ENCODE measurements at places on chromosomes 2 and 18.

DNA sequence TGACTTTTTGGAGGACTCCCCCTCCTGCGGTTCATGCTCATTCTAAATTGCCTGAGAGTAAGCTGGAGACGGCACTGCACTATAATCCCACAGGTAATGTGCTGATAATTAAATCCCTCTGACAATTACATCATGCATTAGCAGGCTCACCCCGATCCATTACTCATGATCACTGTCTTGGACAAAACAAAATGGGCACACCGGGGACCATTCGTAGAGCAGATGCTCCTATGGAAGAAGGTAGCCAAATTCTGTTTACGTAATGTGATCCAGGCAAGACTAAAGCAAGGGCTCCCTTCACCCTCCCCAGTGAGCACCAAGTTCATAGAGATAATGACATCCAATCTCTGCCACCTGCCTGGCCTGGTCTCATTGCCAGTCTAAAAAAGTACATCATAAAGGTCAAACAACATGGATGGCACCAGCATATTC lies 657.1 kb upstream of the SOX11 start:
- no peaks in the 10 kb centered on the region for H3K4me1 ChIP-seq
- no peak overlapping the region for H3K27ac ChIP-seq
- H3K36me3 ChIP-seq, result no peaks in the 10 kb centered on the region
- H3K27me3 ChIP-seq, result no peaks in the 10 kb centered on the region

DNA sequence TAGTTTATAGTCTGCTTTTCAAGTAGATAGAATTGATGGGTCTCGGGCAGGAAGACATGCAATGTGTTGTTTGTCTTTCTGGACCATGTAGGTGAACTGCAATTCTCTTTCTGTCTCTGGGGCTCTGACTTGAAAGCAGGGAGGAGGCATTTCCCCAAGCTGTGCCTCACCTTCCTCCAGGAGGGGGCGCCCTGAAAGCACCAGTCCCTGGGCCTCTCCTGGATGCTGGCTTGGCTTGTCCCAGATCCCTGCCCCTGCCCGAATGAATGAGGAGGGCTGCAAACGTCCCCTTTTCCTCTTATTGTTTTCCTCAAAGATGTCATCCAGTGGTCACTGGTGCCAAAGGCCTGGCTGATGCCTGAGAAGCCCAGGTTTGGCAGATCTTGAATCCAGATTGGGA lies 270.6 kb downstream of the CELF4 start:
- no peak overlapping the region for H3K4me3 ChIP-seq
- H3K27ac ChIP-seq, result no peak overlapping the region
- H3K4me1 ChIP-seq, result no peaks in the 10 kb centered on the region
- no peaks in the 10 kb centered on the region for H3K27me3 ChIP-seq
- H3K36me3 ChIP-seq, result no peaks in the 10 kb centered on the region
- peak; percentile 22 for DNase-seq

DNA sequence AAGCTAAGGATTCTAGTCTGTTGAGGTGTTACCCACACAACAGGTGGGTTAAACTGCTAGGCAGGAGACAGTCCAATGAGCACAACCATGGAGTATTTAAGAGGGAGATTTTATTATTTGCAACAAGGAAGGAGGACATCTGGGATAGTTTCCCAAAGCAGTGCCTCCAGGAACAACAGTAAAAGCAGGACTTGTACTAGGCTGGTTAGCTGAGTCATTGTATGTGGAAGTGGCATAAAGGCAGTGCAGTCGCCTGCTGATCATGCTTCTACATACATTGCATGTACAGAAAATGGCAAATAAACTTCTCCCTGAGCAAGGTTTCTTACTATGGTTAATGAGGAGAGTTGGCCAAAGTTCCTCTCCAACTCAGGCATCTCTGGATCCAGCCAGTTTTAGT lies 46.1 kb upstream of the CYTIP start:
- no peaks in the 10 kb centered on the region for H3K4me1 ChIP-seq
- no peaks in the 10 kb centered on the region for H3K36me3 ChIP-seq
- H3K27me3 ChIP-seq, result no peaks in the 10 kb centered on the region
- no peak overlapping the region for H3K27ac ChIP-seq
- no peak for DNase-seq

DNA sequence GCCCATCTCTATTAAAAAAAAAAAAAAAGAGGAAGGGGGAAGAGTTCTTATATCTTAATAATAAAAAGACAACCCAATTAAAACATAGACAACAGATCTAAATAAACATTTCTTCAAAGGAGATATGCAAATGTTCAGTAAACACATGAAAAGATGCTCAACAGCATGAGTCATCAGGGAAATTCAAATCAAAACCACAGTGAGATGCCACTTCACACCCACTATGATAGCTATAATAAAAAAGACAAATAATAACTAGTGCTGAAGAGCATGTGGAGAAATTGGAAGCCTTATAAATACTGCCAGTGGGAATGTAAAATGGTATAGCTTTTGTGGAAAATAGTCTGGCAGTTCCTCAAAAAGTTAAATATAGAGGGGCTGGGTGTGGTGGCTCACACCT lies 61.5 kb upstream of the CYP20A1 start:
- DNase-seq, result no peak
- H3K4me3 ChIP-seq, result no peak overlapping the region
- no peaks in the 10 kb centered on the region for H3K27me3 ChIP-seq

GRCh38 chr2:117523267-117523666 lies 291.2 kb upstream of the DDX18 start:
- H3K27ac ChIP-seq, result no peak overlapping the region
- peak; percentile 46 for DNase-seq
- H3K4me3 ChIP-seq, result no peak overlapping the region
- H3K36me3 ChIP-seq, result no peaks in the 10 kb centered on the region
- no peaks in the 10 kb centered on the region for H3K27me3 ChIP-seq

- no peak overlapping the region for H3K4me3 ChIP-seq
- DNase-seq, result no peak
- H3K36me3 ChIP-seq, result no peaks in the 10 kb centered on the region
- H3K27ac ChIP-seq, result no peak overlapping the region
- no peaks in the 10 kb centered on the region for H3K27me3 ChIP-seq
These were observed 14.3 kb upstream of the ITGA6 start for GRCh38 chr2:172412984-172413492.

DNA sequence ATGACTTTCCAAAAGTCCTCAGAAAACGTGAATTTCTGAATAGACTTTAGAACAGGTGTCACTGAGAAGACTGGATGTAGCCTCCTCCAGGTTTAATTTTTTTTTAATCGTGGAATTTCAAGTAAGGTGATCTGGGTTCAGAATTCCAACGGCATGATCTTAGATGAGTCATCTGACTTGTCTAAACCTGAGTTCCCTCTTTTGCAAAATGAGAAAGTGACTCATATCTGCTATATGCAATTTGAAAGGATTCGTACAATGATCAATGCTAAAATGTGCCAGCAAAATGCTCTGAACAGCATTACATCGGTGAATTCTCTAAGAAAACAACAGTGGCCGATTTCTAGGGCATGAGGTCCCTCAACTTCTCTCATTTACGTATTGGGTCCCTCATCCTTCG lies 69.1 kb upstream of the ZNF516 start:
- H3K4me3 ChIP-seq, result no peak overlapping the region
- H3K36me3 ChIP-seq, result no peaks in the 10 kb centered on the region
- no peaks in the 10 kb centered on the region for H3K27me3 ChIP-seq

DNA sequence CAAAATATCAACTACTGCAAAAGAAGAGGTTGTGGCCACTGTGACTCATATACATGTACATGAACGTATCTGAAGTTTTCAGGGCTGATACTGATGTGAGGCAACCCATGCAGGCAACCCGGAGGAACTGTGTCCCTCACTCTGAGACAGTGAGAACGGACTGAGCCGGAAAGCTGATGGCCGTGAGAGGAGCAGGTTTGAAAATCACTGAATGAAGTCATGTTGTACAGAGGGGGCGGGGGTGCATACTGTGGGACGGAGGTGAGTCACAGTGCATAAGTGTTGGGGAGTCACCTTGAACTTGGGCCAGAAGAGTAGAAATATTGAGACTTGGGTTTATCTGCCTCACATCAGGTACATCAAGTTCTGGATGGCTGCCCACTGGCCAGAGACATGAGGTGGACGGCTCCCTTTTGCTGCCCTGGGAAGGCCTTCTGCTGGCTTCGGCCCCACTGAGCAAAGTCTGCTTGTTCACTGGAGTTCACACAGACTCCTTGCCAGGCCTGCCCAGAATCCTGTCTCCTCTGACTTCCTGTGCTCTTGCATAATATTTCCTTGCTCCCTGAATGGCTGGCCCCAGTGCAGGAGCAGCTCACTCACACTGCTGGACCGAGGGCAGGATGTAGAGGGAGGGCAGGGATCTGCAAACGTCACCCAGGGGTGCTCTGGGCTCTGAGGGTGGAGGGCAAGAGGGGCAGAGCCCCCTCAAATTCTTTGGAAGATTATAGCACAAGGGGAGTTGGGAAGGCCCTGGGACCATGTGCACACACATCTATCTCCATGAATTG lies 18.1 kb downstream of the EPAS1 start:
- DNase-seq, result no peak
- no peak overlapping the region for H3K27ac ChIP-seq
- no peaks in the 10 kb centered on the region for H3K4me1 ChIP-seq
